Cortex of kidney (tissue), 1 donor: ENCODE measurements at places on chromosomes 1 and 21.

DNA sequence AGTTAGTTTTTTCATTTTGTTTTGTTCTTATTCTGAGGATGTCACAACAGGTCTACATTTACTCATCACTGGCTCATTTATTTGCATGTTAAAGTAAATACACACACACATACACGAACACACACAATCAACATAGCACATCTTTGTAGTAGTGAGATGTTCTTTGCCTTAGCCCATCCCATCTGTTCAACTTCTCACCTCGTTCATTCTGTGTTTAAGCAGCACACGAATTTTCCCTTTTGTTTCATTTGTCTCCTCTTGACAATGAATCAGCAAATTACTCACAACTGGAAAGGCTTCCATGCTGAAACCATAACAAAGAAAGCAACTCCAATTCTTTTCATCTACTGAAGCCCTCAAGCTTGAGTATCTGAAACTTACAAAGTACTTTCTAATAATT, 133.3 kb upstream of the CHRM3 start:
- DNase-seq = no peak

DNA sequence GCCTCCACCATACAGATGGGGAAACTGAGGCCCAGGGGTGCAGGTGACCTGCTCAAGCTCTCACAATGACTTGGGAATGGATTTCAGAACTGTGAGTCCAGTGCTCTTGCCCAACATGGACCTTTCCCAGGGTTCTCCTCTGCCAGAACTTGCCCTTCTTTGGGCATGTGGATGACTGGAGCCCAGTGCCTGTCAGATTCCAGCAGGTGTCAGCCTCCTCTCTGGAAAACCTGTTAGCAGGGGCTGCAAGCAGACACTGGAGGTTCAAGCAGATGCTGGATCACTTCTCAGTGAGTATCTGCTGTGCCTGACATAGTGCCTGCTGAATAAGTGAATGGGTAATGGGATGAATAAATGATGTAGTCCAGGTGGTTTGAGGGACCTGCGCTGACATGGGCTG, 314.2 kb upstream of the POU3F1 start:
- DNase-seq = no peak

- DNase-seq = no peak
Measured at GRCh38 chr1:172793823-172794222, 134.9 kb downstream of the FASLG start.

DNA sequence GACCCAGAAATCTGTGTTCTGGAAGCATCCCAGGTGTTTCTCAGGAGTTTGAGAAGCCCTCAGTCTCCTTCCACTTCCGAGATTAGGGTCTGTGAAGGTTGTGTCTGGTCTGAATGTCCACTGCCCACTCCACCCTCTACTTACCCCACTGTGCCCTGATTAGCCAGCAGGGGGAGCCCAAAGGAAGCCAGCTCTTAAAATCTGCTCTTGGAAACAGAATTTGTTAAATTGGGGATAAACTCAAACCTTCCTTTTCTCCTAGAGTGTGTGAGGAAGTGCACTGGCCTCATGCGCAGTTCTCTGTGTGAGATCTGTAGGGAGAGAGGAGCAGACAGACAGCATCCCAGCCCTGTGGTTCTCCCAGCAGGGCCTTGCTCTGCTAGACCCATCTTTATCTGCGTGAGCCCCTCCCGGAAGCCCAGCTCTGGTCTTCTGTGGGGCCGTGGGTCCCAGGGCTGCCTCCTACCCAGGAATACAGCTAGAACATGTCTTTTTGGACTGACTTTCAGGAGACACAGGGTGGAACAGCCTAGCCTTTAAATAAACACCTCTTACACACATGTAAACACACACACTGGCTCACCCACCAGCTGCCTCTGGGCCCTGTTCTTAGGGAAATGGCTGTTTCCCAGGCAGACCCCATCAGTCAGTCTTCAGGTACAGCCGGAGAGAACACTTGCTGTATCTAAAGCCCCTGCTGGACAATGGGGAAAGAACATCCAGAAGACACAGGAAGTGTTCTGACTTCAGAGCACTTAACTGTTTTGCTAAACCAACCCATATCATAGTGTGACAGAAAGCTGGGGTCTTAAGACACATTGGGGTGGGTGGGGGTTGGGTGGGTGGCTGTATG, 52.2 kb downstream of the SMYD2 start:
- no peak for DNase-seq

DNA sequence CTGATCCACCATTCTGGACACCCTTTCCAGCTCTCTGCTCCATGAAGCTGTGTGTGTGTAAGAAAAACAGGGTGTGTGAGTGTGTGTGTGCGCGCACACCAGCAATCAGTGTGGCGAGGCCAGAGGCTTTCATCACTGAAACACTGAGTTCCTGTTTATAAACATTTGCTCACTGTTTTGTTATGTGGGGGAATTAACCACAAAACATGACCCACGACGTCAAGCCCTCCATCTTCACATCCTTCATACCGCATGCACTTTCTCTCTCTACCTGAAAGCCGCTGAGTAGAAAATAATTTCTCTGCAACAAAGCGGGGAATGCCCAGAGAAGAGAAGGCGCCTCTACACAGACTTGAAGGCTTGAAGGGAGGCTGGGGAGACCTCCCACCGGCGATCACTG, 148.9 kb upstream of the IRF2BP2 start:
- DNase-seq = no peak

DNA sequence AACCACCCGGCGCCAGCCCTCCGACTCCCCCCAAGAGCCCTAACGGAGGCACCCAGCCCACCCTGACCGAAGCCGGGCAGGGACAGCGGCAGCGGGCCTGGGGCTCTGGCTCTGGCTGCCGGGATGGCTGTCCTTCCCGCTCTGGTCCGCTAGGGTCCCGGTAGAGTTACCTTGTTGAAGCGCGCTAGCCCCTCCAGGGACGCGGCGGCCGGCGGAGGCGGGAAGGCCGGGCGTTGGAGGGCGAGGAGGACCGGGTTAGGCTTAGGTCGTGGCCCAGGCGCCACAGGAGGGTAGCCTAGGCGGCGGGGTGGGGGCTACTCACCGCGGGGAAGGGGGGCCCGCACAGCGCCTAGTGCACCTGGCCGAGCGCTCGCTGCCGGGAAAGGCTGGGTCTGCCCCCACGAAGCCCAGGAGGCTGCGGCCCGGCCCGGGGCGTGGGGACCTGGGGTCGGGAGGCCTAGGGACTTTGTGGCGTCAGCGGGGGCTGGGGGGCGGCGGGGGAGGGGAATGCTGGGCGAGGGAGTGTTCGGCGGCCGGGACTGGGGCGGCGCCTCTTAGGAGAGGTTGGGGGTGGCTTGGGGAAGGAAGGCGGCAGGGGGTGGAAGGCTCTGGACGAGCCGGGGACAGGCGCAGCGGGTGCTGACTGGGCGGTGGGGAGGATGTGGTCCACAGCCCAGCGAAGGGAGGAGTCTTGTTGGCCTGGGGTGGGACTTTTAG, at the start of gene TRIM17:
Gene TRIM17, minus strand, starts transcription at position 645 of the 717 bp plus-strand sequence. CDS start 1,789 bp downstream, outside the sequence.
- no peak for DNase-seq

GRCh38 chr1:208967334-208967733, 616.2 kb upstream of the CAMK1G start:
- DNase-seq = no peak

DNA sequence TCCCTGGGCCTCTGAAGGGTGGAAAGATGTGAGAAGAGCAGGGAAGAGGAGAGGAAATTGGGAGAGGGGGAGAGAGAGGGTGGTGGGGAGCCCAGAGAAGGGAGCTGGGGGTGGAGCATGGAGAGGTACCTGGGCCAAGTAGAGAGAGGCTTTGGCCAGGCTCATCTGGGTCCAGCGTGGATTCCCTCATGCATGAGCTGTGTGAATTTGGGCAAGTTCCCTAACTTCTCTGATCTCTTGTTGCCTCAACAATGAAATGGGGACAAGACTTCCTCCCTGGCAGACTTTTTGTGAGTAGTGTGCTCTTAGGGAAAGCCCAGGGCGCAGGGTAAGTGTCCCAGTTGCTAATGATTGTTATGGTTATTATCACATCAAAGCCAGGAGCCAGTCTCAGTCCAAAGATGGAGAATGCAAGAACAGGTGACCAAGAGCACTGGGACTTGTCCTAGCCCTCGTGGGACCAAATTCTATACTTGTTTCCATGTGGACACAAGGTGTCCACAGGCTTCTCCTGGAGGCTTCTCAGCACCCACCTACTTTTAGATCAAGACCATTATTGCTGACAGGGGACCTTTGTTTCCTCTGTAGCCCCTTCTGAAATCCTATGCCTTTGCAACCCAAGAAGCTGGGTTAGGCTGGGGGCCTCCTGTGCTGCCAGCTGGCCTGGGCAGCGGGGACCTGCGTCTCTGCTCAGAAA, 13.9 kb downstream of the IL6R start:
- no peak for DNase-seq

- no peak for DNase-seq
Measured at GRCh38 chr1:208308221-208308620, 64.0 kb upstream of the PLXNA2 start.

DNA sequence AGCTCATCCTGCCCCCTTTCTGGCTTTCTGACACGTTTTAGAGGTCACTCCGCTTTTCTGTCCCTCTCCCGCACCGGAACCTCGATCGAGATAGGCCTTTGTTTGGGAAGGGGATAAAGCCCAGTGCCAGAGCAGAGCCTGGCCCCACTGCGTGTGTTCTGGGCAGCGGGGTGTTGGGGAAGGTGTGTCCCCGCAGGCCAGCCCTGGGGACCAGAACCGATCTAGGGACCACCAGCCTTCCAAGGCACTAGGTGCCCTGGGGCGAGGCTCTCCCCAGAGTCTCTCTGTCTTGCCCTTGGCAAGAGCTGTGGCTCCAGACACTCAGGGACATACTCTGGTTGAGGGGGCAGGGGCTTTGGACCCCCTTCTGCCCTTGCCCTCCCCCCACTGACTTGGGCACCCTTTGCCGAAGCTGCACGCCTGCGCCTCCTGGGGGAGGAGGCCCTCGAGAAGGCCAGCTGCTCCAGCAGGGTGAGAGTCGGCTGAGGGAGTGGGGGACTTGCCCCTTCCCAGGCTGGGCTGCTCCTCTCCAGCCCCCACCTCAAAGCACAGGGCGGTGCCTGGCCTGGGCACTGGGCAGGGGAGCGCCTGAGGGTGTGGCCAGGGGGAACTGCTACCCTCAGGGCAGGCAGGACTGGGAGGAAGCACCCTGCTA, 16.4 kb downstream of the PRXL2B start:
- DNase-seq = no peak

DNA sequence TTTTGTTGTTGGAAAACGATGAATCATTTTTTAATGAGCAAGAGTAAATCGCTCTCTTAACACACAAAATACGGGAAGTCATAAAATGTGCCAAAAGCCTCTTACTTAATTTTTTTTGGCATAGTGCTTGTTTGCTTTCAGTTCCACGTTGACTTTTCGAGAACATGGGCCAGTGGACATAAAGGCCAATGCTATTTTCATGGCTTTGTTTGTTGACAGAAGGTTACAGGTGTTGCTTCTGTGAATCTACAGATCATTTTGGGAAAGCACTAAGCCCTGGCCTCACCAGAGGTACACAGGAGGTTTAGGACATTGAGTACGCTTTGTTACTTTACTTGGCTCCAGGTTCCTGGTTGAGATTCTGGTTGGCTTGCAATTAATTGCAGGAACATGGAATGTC, 199.4 kb upstream of the HMCN1 start:
- DNase-seq = no peak

- DNase-seq = no peak
Measured at GRCh38 chr21:45128613-45129188, 54.3 kb downstream of the ADARB1 start.

DNA sequence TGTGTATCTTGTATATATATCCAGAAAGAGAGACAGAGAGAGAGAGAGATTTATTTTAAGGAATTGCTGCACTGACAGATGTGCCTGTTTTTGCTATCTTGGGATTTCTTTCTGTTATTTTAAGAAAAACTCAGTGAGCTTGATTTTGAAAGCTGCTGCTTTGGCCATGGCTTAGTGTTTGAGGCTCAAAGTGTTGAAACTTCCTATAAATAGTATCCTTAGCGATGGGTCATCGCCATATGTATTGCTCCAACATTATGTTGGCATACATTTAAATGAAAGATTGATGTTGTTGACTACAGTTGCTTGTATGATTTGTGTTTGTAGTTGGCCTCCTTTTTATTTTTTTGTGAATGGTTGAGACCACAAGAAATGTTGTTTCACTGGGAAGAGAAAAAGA, 29.0 kb upstream of the NTPCR start:
- DNase-seq = no peak

GRCh38 chr1:119926553-119926952, 30.2 kb upstream of the ADAM30 start:
- DNase-seq = no peak

GRCh38 chr1:58981392-58981791, 197.5 kb upstream of the JUN start:
- no peak for DNase-seq

DNA sequence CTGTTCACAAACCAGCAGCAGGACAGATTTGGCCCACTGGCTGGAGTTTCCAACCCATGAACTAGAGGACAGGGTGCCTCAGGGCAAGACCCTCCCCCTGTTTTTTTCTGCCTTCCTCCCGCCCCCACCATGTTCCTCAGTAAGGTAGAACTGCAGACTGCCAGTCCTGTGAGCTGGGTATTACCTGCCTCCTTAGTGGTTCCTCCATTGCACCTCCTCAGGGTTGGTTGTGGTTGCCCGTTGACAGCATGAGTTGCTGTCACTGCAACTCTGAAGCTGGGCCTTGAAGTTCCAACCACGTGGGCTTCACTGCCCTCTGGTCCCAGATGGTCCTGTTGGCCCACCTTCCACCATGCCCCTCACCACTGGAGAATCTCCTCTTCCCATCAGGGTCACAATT, 28.8 kb downstream of the TENT5C start:
- DNase-seq = no peak

- DNase-seq = no peak
Measured at GRCh38 chr1:150365941-150366340, 2.0 kb downstream of the RPRD2 start.

DNA sequence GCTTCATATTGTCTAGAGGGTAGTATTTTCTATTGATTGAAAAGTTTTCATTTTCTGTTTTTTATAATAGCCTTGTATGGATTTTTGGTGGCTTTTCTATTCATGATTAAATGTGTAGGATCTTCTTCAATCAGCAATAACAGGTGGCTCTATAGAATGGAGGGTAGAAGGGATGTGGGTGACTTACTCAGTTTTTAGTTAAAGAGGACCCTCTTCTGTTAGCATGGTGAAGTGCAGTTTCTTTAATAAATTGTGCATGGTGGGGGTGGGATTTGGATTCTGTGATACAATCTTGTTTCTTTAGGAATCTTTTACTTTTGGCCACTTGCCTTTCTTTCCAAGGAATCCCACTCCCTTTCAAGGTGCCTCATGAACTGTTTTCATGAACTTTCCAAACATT, 64.7 kb downstream of the SLC35A3 start:
- DNase-seq = no peak

- DNase-seq = no peak
Measured at GRCh38 chr1:172682812-172683211, 23.9 kb downstream of the FASLG start.

DNA sequence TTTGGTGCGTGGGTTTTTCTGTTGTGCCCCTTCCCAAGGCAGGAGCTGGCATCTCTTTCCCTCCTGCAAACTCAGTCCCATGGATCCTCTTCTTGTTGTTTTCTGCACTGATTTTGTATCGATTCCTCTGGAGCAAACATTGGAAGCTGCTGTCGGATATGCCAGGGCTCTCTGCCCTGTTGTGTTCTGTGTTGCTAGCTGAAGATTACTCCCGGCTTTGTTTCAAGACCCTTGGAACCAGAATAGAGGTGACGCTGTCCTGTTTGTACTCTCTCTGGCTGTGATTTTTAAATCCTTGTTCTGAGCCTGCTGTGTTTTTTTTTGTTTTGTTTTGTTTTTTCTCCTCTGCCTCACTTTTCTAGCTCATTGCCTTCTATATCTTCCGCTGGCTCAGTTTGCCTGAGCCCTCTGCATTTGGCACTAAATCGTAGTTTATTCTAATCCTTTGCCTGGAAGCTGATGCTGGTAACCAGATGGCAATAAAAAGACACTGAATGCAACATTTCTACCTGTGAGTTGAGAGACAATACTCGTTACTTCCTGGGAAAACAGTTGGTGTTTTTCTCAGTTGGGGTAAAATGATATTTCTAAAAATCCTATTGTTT, 67.0 kb downstream of the BACH1 start:
- no peak for DNase-seq
